Stimulated activated CD4-positive, alpha-beta T cell treated with anti-CD3 and anti-CD28 coated beads, Interleukin-1b, Interleukin-23, amount 100 ng/mL, for 48 hours (primary cell): ENCODE measurements at places on chromosomes 7 and 10.

DNA sequence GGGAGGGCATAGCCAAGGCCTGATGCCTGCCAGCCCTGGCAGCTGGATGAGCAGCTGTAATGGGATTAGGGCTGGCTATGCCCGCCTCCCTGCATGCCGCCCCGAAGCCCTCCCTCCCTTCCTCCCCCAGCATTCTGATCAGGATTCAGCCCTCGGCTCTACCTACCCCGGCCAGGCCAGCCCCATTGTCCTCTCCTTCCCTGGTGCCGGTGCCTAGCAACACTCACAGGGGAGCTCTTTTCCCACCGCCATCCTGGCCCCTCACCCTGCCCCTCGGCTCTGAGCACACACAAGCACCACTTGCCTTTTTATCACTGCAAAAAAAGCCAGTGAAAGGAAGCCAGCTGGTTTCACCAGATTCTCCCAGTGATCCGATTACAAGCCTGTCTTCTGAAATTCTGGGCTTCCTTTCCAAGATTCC is 9.0 kb upstream of the ADCYAP1R1 start:
- no peak for DNase-seq

GRCh38 chr10:122997864-122998263 is 10.7 kb downstream of the IKZF5 start:
- DNase-seq, result no peak

GRCh38 chr7:138753610-138754009 is 44.2 kb upstream of the TMEM213 start:
- no peak for DNase-seq

DNA sequence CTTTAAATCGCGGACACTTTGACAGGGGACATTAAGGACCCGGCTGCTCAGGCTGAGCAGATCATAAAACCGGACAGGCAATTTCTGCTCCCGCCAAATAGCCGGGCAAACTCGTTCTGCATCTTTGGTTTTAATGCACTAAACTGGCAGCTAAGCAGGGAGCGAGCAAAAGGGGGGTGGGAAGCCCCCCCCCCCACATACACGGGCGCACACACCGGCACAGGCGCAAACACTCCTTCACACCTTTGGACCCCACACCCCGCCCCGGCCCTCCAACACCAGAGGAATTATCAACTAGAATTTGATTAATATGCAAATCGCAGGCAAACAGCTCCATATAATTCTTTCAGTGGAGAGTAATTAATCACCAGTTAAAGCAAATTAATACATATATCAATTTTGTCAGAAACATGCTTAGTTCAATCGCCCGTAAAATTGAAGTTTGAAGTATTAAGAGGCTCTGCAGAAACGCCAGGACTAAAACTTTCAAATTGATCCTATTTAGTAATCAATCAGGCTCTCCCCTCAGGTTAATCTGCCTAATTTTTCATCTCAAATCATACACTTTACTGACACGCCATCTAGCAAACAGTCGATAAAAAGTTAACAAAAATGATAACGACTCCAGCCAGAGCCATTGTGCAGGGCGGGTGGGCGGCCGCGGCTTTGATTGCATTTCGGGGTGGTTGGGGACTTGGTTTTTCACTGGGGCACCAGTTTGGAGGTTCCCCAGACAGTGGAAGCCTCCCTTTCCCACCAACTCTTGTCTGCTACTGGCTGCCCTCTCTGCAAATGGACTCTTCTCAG is 9.9 kb downstream of the LBX1 start:
- no peak for DNase-seq

- DNase-seq, result no peak
Measured at GRCh38 chr7:99652671-99653070, 27.1 kb downstream of the CYP3A5 start.

DNA sequence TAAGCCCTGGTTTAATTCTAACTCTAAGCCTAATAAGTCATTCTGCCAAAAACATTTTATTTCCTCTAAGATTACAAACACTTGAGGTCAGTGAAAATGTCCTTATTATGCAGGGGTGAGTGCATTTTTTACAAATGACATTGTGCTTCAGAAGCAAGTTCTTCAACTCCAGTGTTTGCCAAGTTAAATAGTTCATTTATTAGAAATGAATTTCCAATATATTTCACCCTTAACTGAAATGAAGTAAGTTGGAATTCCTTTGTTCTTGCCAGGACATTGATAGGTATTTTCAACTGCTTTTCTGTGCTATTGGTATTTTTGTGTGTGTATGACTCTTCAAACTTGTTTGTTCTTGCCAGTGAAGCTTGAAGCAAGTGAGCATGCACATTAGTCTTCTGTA is 89.5 kb upstream of the CCDC6 start:
- DNase-seq, result no peak

DNA sequence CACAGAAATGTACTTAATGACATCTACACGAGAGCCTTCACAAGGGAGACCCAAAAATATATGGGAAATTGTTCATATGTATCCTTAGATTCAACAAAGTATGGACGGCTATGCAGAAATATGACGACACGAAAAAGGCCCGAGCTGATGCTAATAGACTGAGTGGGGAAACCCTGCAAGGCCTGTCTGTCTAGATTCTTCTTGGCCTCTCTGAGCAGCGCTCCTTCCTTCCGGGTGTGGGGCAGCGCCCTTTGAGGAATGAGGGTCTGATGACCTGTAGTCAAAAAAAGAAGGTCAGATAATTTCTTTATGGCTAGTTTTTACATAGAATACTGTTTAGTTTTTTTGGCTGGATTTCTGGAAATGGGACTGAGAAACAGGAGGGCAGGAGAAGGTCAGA is 192.8 kb upstream of the AKR1E2 start:
- no peak for DNase-seq

DNA sequence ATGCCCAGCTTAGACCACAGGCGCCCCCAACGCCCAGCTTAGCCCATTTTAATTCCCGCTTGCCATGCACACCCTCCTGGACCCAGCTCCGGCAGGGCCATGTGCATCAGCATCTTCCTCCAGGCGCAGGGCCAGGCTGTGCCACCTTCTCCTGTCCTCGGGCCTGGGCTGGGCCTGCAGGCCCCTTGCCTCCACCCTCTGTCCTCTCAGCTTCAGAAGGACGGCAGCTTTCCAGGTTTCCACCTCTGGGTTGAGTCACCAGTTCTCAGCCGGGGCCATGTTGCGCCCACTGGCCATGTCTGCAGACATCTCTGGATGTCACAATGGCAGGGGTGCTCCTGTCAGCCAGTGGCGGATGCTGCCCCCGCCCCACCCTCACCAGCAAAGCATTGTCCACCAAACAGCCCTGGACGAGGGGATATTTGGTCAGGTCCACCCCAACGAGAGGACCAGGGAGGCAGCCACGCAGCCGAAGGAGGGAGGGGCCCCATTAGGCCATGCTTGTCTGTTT is 59.1 kb upstream of the NKX6-2 start:
- DNase-seq, result no peak

DNA sequence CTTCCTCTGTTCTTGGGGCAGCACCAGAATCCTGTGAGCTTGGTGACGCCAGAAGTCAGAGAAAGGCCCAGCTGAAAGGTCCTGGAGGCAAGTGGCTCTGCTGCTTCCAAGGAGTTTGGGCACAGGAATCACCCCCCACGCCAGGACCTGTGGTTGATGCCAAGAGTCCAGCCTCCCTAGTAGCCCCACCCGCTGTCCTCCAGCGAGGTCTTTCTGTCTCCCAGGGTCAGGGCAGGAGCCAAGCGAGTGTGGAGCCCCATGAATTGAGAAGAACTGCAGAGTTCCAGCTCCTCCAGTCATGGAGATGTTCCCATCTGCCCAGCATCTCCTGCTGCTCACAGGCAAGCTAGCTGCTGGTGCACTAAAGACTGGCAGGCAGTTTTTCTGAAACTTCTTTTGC is 631.7 kb upstream of the MGMT start:
- no peak for DNase-seq

DNA sequence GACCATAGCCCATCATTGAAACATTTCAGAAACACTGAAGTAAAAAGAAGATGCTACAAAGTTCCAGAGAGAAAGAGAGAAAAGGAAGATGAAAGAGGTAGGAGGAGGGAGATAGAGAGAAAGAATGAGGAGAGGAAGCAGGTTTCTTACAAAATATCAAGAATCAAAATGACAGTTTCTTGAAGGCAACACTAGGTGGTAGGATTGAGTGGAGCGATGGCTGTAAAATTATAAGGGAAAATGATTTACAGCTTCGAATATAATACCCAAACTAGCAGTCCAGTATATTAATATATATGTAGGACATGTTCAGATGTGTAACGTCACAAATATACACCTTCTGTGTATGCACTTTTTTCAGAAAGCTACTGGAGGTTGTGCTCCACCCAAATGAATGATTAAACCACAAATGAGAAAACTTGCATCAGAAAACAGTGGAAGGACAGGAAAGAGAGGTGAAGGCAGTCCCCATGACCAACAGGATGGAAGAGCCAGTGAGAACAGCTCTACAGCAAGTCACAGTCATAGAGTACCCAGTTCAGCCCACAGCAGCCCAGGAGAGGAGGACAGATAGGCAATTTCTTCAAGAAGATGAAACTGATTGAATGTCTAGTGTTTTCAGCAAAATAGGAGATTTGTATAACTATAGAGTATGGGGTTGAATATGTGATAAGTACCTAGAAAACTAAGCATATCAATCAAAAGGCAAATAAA is 151.5 kb upstream of the TARP start:
- DNase-seq, result no peak

GRCh38 chr10:92492748-92493240 is 81.1 kb downstream of the IDE start:
- DNase-seq, result no peak

GRCh38 chr7:3246651-3247050 is 54.4 kb upstream of the SDK1 start:
- no peak for DNase-seq

GRCh38 chr7:33143996-33144718 is 14.8 kb downstream of the BBS9 start:
- no peak for DNase-seq

DNA sequence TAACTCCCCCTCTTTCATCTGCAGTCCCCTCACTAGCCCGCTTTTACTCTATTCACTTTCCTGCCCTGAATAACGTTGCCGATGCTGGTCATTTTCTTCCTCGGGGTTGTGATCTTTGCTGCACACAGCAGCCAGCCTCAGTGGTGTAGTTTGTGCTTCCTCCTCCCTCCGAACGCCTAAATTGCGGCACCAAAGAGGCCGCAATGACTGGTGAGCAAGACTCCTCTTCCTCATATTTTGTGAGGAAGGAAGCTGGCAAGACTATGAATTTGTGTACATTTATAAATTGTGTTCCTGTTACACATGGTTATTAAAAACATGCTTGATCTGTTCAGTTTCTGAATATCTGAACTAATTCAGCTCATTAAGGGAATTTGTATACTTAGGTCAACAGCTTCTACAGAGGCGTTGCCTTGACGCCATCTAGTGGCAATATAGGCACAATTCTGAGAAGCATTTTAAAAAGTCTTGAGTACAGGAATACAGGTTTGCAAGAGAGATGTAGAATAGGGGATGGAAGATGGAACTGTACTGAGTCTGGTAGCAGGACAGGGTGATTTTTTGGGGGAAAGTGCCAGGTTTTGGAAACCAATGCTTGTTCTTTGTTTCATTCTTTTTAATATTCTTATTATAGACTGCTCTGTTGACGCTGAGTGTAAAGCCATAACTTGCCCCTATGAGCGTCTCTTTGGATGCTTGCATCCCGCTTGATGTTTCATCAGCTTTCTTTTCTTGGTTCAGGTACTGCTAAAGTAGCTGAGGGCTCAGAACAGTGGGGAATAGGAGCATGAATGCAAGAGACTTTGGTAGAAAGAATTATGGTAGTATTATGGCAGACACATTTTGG is 4.1 kb upstream of the TAS2R5 start:
- peak; percentile 6 for DNase-seq
